ENCODE measurements at places on chromosomes 7 and 10.

DNA sequence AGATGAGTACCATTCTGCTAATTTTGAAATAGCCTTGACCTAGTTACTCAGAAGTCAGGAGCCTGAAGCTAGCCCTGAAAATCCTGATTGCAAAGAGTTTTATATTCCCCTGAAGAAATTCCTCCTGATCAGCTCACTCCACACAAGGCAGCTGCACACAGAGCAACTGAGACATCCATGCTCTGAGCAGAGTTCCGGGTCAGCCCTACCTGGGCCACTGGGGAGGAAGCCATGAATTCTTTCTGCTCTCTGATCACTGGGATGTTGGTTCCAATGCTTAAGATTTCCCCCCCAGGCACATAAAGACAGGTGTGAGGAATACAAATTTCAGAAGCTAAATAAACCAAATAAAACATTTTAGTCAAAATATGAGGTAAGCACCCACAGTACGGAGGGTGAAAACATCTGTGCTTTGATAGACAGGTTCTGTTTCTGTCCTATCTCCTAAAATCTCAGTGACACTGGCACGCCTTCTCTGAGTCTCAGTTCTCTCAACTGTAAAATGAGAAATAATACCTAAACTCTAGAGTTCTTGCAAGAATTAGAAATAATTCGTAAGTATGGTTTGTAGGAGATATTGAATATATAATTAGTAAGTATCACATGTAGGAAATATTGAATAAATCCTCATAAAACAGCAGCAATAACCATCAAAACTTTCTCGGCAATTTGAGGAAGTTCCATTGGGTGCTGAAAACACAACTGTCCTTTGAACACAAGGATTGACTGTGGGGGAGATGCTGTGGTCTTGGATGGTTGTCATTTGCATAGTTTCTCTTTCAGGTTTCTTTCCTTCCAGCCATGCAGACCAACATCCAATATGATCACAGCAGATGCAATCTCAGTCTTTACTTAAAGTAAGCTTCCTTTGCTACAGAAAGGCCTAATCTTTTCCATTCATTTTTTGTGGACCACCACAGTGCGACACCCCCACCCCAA, 133.0 kb upstream of the TNS3 start:
- DNase-seq = no peak

GRCh38 chr7:155995183-155995612, 182.9 kb upstream of the SHH start:
- no peak for DNase-seq

GRCh38 chr10:14653271-14654161, 121.2 kb downstream of the FAM107B start:
- no peak for DNase-seq

GRCh38 chr10:111392159-111392558, 315.3 kb downstream of the ADRA2A start:
- DNase-seq = no peak

DNA sequence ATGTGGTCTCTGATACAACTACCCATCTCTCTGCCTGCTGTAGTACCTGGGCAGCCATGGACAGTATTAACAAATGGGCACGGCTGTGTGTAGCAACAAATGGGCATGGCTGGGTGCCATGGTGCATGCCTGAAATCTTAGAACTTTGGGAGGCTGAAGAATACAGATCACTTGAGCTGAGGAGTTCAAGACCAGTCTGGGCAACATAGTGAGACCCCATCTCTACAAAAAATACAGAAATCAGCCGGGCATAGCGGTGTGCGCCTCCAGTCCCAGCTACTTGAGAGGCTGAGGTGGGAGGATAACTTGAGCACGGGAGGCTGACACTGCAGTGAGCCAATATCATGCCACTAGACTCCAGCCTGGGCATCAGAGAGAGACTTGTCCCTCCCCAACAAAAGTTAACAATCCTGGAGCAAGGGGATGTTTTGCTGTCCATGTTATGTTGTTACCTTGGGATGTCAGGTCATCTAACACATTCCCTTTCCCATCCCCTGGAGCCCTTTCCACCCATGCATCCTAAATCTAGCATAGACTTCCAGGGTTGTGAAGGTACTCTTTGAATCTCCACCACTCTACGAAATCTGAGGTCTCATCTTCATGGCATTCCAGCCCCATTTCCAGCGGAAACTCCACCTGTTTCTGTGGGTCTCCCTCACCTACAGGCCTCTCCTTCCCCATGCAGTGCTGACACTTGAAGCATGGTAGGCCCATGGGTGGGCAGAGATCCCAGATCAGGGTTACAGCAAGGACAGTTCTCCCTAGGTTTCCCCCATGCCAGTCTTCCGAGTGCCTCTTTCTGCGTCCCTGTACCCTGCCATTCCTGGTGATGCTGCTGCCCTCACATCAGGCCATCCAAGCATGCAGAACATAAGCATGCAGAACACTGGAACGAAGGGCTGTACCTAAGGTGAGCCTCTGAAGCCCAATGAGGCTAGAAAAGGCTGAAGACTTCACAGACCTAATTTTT, 13.1 kb downstream of the FXYD4 start:
- no peak for DNase-seq

DNA sequence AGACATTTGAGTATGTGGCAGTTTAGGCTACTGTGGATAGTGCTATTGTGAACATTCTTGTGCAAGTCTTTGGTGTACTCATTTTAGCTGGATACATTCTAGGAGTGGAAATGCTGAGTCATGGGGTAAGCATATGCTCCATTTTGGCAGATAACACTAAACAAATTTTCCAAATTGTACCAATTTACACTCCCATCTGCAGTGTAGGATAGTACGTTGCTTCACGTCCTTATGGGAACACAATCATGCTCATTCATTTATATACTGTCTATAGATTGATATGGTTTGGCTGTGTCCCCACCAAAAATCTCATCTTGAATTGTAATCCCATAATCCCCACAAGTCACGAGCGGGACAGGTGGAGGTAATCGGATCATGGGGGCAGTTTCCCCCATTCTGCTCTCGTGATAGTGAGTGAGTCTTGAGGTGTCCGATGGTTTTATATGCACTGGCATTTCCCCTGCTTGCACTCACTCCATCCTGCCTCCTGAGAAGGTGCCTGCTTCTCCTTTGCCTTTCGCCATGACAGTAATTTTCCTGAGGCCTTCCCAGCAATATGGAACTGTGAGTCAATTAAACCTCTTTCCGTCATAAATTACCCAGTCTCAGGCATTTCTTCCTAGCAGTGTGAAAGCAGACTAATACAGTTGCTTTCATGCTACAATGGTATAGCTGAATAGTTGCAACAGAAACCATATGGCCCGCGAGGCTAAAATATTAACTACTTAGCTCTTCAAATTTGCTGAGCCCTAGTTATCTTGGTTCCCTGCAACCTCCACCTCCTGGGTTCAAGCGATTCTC, 25.6 kb downstream of the RNF216 start:
- DNase-seq = no peak

DNA sequence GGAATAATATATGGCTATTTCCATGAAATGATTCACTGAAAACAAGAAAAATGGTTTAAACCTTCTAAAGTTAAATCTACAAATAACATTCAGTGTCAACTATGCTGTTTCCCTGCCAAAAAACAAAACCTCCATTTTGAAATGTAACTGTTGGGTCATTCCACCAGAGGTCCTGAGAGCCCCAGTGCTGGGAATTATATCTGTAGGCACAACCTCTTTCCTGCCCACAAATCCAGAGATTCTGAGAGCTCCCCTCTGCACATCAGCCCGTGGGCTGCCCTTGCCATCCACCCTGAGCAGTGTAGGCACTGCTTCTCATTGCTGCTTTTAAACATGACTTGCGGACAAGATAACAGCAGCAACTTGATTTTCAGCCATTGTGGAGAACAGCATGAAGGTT, 198.6 kb downstream of the TMEM178B start:
- no peak for DNase-seq
